ENCODE measurements at places on chromosomes 5 and 9.

GRCh38 chr5:16930496-16930895, 5.6 kb downstream of the MYO10 start:
- no peak for DNase-seq

DNA sequence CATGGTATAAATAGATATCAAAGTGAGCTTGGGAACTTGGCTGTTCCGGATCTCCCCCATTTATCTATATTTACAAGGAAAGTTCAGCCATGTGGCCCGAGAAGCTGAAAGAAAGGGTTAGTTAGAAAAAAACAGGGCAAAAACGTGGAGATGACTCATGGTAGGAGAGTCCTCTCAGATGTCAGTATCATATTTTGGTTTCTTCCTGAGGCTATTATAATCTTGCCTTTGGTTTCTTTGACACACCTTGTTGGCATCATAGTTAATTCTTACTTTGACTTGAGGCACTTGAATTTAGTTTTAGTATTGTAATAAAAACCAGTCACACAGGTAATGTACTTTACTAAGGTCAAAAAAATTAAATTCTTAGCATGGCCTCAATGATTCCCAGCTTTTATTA, 59.9 kb downstream of the GABRA6 start:
- DNase-seq = no peak

GRCh38 chr5:60332244-60333004, 367.5 kb downstream of the DEPDC1B start:
- no peak for DNase-seq

GRCh38 chr5:64688965-64689364, 1.3 kb upstream of the SHISAL2B start:
- no peak for DNase-seq

GRCh38 chr5:10572451-10572850, 8.6 kb downstream of the ANKRD33B start:
- no peak for DNase-seq

- DNase-seq = no peak
Measured at GRCh38 chr5:57494104-57495098, 11.8 kb upstream of the ACTBL2 start.

DNA sequence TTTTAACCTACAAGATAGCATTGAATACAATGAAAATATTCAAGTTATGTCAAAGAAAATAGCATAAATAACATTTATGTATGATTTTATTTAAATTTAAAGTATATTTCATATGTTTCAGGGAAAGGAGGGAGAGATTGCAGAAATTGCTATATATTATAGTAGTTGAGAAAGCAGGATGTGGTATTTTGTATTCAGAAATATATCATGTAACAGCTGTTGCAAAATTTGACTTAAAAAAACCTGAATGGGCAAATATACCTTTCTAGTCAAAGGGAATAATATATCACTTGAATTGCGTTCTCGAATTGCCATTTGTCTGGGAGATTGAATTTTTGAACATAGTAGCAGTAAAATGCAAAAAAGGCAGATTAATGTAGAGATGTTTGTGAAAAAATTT, 80.6 kb downstream of the PAM start:
- no peak for DNase-seq

DNA sequence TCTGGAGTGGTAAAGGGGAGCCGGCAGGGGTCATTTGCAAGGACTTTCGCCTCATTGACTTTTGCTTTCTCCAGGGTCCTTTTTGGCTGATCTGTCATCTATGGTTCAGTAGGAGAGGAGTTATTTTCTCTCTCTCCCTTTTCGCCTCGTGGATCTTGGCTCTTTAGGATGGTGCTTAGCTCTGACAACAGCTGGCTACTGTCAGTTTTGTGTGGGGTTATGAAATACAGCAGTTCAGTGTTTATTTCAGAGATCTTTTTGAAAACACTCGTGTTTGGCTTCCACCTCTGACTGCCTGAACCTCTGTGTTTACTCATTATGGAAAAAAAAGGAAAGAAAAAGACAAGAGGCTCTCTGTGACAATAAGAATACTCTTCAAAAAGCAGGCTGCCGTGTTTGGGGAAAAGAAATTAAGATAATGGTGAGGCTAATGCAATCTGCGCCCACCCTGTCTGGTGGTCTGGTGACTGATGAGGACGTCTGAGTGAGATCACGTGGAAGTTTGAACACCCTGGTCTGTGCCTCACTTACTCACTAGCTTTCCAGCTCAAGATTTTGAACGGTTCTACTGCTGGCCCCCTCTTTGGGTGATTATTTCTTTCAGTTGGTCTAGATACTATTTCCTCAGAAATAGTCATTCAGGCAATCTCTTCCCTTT, 567.7 kb downstream of the CAAP1 start:
- DNase-seq = no peak

DNA sequence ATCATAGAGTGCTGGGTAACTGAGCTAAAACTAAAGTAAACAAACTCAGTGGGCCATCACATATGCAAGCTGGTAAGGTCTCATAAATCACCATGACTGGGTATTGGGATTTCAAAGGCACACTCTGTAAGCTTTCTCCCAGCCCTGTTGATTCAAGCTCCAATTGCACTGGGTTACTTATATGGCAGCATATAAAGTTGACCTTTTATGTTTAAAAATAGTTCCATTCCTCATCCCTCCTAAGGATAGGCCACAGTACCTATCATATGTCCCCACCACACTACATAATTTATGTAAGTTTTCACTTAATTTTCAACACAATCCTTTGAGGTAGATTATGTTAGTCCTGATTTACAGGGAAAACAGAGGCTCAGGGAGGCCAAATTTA, 438.4 kb downstream of the RAB3C start:
- peak; percentile 92 for DNase-seq

DNA sequence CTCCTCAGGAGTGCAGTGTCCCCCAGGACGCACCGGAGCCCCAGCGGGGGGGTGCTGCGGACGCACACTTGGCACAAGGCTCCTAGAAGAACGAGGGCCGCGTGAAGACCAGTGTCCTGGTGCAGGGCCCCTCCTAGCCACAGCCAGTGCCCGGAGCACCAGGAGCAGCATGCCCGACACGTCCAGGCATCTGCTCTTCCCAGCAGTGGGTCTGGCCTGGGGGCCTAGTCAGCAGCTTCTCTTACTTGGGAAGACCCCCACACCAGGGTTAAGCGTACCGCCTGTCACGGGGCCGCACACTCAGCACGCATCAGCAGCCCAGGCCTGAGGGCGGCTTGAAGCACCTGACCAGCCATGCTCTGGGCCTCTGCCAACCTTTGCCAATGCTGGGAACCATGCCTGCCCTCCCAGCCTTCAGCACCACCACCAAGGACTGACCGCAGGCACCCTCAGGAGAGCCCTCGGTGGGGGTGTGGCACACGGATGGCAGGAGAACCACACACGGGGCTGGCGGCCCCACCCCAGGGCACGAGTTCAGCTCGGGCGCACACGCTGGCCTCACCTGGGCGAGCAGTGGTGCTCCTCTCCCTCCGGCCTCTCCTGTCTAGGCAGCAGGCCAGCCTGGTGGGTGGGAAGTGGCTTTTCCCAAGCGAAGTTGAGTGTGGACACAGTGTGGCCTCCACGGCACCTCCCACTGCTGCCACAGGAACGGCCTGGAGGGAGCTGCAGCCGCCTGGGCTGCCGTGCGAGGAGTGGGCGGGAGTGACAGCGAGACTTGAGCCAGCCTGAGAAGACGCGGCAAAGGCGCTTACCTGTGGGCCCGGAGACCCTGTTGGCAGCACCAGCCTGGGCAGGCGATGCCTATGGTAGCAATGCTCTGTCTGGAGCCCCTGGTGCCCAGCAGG, 12.0 kb upstream of the AJM1 start:
- DNase-seq = no peak

- DNase-seq = no peak
Measured at GRCh38 chr5:96852759-96853158, 23.5 kb upstream of the ERAP2 start.

GRCh38 chr5:166948679-166949078, 1342.8 kb upstream of the WWC1 start:
- DNase-seq = no peak

DNA sequence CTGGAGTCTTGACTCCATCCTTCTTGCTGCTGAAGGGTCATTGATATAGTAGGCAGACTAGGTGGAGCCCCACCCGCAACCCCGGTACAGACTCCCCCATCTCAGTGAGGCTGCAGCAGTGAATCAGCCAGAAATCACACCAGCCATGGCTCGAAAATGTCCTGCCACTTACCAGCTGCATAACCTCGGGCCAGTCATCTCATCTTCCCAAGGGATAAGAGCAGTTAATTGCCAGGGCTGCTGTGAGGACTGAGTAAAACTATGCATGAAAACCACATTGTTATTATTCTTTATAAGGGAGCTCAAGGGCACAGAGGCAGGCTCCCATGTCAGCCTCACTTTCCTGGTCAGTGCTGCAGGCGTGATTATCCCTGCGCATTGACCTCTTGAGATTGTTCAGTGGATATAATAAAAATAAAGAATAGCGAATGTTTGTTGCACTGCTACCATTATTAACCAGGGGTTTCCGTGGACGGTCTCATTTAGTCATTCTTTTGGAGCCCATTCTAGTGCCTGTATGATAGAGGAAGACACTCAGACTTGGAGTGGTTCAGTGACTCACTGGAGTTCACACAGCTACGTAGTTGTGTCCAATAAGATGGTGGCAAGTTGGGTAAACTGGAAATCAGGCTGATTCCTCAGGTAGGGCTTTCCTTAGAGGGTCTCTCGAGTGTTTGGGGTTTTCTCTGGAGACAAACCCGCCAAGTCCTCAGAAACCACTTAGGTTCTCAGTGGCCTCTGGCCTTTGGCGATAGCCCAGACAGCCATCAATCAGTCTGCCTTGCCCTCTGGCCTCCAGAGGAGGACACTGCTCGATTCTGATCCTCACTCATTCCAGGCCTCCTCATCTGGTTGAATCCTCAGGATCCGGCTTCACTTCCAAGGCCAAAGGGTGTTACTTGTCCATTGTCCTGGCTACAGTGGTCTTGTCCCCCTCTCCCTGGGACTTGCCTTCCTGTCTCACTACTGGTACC, 39.9 kb downstream of the COL15A1 start:
- no peak for DNase-seq

GRCh38 chr5:18276939-18277338, 642.7 kb downstream of the TAF11L14 start:
- DNase-seq = no peak

DNA sequence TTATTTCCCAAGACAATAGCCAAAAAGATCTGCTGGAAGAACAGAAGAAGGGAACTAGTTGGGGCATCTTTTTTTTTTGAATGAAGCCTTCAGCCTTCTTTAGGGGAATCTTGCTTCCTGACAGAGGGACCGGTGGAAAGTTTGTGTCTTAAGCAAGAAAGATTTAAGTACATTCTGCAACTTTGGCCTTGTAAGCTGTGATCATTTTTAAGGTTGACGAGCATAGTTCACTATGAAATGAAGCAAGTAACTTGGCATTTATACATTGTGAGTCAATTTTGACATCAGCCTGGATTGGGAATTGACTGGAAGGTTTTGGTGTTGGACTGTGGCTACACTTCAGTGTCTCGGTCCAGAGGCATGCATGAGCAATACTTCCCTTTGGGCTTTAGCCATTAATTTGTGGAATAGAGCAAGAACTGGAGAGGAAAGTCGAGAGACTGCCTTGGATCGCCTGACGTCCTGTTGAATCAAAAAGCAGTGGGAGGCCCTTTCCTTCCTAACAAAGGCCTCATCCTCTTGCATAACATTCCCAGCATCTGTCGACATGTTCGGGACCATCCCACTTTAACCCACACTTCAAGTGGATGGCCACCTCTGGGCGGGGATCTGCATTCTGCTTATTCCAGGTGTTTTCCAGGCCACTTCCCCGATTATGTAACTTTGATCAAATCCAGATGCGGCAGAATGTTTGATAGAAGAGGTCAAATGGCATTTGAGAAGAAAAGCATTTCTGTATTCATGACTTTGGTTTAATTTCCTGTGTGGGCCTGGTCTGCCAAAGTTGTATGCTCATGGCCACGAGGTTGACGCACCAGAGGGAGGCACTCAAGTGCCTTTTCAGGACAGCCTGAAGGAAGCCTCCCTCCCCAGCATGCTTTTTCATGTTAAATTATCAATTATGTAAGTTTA, 12.5 kb downstream of the ABL1 start:
- no peak for DNase-seq

DNA sequence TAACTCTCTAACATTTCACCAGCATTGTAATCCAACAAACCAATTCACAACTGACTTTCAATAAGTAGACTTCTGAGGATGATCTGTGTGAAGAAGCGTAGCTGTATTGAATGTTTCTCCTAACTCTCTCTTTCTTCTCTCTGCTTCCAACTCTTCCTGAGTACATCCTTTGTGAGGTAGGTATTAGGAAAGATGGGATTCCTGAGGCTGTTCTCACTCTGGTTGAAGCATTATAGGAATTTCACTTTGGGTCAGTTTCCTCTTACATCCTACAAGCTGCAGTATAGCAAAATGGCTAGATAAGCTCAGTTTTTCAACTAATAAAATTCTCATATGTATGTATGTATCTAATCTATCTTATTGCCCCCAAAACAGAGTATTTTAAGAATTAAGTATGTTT, 702.8 kb downstream of the CETN3 start:
- no peak for DNase-seq

DNA sequence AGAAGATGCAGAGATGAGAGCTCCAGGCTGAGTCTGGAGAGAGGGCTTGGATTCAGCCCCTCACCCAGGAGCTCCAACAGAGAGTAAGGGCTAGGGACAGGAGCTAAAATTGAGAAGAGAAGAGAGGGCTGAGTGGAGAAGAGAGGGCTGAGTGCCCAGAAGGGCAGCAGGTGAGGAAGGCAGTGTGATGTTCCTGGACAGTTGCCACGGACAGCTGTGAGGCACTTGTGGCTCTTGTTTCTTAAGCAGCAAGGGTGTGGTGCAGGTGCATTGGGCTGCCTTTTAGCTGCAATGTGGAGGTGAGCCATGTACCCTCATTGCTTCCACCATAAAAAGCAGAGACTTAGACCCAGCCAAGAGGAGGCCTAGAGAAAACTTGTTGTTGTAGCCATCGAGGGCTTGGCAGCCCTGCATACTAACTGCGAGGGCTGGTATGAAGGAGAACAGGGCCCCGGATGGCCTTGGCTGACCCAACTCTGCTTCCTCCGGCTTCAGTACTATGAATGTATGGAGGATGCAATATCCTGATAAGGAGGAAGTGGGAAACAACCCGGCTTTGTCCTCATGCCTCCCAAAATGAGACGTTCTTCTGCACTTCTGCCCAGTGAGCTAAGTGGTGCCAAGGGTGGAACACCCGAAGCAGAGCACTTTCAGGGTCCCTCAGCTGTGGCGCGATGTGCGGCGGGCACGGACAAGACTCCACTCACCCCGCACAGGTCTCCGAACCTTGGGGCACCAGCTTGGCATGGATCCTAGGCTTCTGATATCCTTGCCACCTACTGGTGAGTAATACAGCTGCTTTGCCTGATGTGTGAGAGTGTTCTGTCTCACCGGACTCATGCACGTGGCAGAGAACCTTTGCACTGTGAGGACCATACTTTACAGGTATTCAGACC, 65.2 kb downstream of the LRRC70 start:
- peak; percentile 46 for DNase-seq

- peak; percentile 78 for DNase-seq
Measured at GRCh38 chr5:52657247-52657645, 130.5 kb upstream of the ITGA1 start.

DNA sequence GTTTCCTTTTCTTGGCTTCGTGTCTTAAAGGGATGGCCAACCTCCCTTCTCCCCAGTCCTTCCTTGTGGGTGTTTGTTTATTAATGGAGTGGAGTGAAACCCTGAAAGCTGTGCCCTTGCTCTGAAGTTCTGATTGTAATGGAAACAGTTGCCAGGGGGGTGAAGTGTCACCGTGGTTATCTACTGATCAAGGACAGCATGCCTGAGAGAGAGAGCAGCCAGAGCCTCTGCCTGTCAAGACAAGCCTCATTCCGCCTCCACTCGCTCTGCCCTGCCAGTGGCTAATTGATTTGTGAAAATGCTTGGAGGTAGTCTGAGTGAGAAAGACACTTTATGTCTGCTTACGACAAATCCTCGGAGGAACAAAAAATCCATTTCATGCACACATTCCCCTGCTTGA, 143.7 kb upstream of the SLC30A5 start:
- DNase-seq = peak; percentile 40

- no peak for DNase-seq
Measured at GRCh38 chr5:69206528-69207190, 17.3 kb downstream of the CENPH start.

Measured in NCI-H1417 (cell line).